Activated naive CD8-positive, alpha-beta T cell treated with anti-CD3 and anti-CD28 coated beads for 36 hours (primary cell): ENCODE measurements at places on chromosomes 3 and 15. TPM values are rescaled to one million over a fixed set of nuclear protein-coding genes. Genes with fewer than 3 reads are reported as not detected.

DNA sequence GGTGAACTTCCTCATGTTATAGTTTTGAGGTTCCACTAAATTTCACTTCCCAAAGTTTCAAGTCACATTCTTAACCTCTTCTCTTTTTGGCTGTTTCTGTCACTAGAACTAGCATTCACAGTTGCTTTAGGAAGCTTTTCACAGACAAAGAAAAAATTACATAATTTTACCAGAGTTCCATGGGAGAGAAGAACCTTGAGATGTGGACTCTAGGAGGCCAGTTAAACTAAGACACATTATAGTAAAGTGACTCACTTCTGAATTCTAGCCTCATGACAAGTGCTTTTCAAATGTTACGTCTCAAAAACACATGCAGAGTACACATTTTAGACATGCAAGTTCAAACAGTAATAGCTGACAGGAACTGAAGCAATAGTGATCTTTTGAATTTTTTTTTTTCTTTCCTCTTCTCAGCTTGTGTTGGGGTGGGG is 39.9 kb upstream of the LRTM1 start:
- no peak for DNase-seq

DNA sequence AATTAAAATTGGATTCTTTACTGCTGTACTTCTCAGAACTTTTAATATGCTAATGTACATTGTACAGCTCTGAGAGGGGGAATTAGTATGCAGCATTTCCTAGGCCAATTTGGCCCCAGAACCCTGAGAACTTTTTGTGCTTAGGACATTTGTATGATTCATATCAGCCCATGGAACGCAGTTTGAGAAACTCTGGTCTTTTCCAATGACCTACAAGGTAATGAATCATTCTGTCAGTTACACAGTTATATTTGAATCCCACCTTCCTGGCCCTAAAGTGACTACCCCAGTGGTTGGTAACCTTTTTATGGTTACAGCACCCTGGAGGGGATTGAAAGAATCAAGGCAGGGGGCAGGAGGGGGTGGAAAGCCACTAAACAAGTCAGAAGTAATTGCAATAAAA is 25.6 kb upstream of the KBTBD12 start:
- DNase-seq: no peak

DNA sequence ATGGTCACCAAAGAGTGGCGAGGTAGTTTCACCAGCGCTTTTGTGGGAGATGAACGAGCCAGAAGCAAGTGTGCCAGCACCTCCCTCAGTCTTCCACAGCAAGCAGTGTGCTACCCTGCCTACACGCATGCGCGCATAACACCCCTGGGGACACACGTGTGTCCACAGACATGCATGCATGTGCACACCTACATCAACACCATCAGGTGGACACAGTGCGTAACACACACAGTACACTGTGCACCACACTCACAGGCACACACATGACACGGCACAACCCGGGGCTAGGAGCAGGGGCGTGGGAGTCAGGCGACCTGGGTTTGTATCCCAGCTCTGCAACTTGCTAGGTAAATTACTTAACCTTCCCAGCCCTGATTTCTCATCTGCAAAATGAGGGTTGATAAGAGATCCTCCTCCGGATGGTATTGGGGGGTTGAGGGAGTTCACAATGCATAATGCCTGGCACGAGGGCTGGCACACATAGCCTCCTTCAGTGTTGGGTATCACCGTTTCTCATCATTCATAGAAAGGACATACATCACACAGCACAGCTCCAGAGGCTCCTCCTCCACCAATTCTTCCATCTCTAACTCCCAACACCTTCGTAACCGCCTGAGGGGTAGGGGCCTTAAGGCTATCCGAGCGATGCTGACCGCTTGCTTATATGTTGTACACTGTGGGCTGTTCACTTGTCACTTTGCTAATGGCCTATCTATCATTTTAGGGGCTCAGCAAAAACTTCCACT is 174.9 kb downstream of the SMAD6 start:
- DNase-seq: no peak

Gene CLDN1
- 0.10 TPM for total RNA-seq

- DNase-seq: no peak
Observed at GRCh38 chr15:50113992-50114780, 4.8 kb downstream of the ATP8B4 start.

DNA sequence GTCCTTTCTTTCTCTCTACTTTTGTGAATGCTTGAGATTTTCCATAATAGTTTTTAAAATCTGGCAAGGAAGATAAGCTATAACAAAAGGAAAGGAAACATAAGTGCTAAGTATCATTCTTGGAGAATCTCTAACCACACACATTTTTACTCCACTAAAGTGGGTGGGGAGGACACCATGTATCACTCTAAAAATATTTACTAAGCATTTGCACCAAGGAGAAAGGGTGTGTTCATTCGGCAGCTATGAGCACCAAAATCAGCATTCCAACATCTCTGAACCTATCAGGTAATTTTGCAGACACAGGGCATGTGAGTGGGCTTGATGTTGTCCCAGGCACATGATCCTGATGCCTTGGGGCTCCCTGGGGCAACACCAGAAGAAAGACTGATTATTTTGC is 5.5 kb downstream of the B4GALT4 start:
- no peak for DNase-seq

DNA sequence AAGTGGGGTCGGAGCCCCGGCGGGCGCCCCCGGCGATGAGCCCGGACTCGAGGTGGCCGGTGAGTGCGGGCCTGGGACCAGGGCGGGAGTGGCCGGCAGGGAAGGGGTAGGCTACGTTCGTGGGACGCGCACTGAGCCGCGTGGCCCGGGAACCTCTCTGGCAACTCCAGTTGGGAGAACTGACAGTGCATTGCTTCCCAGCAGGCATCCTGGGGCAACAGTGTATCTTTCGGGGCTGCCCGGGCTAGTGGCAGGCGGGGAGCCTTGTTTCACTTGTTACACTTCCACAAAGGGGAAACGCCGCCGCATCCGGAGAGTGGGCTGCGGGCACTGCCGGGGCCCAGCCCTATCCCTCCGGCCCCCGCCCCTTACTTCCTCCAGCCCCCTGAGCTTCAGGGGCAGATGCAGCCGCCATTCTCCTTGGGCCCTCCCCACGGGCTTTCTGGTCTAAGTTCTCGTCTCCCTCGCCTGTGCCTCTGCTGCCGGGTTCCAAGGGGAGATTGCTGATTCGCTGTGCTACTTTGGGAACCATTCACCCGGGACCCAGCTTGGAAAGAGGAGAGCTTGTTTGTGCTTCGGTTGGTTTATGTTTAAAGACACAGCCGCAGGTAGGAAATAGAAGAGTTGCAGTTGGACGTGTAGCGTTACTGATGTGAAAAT is 675 bp downstream of the BRPF1 start:
- peak; percentile 58 for DNase-seq

DNA sequence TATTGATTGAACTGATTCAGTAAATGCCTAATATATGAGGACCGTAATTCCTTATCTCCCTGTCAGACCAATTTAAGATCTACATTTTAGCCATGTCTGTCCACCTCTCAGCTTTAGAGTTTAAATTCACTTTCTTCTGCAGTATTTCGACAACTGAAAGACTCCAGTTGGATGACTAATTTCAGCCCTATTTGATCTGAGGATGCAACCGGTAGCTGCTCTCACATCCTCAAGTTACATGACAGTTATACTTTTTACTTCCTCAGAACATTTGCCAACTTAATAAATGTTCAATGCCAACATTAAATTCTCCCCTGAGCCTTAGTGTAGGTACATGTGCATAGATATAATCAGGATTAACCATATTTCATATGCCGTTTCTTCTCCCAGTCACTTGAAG is 2.5 kb upstream of the HHLA2 start:
- no peak for DNase-seq

DNA sequence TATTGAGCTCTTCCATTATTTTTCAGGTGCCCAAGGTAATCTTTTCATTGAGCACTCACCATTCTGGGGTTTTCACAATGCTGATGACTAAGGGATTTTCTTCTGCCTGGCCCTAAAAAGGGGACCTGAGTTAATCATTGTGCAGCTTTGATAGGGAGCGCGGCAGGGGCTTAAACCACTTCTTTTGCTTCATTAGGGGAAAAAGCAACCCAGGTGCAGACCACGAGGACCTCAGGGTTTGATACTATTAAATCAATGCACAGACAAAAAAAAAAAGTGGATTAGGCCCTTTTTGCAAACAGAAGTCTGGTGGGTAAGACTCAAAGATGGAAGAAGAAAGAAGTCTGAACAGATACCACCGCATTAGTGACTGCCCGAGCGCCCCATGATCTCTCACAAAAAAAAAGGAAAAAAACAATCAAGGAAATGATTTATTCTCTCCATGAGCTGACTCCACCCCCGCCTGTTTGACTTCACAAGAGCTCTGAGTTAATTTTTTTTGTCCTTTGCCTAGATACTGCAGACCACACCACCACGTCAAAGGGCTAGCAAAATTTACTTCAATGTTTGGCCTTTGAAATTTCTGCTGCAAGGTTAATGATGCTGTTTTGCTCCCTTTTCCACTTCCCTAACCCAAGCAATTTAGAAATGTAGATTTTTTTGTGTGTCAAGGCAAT is 78.0 kb upstream of the FEZF2 start:
- peak; percentile 3 for DNase-seq

- no peak for DNase-seq
Observed at GRCh38 chr15:52709187-52709981, 30.2 kb upstream of the ATOSA start.

GRCh38 chr15:63874616-63875015 is 40.9 kb upstream of the HERC1 start:
- no peak for DNase-seq

Gene BCL2A1
- 91.4 TPM for total RNA-seq

DNA sequence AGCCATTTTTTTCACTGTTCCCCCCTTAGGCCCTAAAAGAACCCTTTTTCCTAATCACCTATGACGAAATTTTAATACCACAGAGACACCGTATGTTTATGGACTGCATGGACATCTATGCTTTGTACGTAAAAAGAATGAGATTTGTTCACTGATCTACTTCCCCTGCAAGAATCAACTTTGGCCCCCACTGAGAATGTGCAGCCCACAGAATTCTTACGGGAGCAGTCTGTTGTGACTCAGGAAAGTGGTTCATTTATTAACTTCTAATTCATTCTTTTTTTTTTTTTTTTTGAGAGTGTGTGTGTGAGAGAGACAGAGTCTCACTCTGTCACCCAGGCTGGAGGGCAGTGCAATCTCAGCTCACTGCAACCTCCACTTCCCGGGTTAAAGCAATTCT is 17.6 kb downstream of the EIF4E3 start:
- DNase-seq: no peak

Gene ADCY5
- not detected for total RNA-seq

Gene MAPKBP1
- total RNA-seq: 14.2 TPM

DNA sequence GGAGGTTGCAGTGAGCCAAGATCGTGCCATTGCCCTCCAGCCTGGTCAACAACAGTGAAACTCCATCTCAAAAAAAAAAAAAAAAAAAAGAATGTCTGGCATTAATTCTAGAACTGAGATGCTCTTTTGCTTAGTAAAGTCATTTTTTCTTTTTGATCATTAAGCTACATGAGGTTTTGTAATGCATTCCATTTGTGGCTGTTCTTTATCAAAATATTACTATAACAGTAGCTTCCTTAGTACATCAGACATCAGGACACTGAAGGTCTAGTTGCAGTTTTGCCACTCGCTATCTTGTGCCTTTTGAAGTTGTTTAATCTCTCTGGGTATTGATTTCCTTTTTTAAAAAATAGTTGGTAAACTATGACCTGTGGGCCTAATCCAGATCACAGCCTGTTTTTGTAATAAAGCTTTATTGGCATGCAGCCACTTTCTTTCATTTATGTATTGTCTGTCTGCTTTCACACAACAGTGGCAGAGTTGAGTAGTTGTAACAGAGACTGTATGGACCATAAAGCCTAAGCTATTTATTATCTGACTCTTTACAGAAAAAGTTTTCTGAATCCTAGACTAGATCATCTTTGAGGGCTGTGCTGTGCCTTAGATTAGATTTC is 76.6 kb downstream of the SLC25A26 start:
- no peak for DNase-seq

GRCh38 chr3:174062923-174063322 is 665.4 kb downstream of the NLGN1 start:
- DNase-seq: no peak

GRCh38 chr15:25062551-25063430 is 108.0 kb downstream of the SNRPN start:
- no peak for DNase-seq

Gene KBTBD13
- total RNA-seq: not detected

DNA sequence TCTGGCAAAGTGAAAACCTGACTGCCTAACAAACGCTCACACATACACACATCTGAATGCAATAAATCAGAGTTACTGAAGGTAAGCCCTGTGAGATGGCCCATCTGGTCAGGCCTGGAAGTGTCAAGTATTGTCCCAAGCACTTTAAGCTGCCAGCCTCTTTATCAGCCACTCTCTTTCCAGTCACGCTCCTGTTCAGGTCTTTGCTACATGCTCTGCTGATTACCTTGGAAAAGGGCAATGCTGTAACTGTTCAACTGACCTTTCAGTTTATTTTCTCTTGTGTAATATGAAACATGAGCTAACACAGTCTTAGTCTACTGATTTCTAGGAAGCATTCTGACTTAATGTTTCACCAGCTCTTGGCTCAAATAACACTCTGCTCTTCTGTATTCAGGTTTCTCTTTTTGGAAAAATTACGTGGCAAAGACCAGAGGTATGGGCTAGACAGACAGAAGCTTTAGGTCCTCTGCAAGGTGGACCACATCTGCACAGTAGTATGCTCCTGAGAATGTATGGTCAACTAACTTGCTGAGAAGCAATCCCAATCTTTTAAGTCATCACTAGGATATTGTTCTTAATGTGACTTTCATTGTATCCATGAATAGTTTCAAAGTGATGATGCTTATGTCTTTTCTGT is 44.5 kb downstream of the GBE1 start:
- no peak for DNase-seq

GRCh38 chr3:25820366-25820765 is 30.5 kb downstream of the OXSM start:
- no peak for DNase-seq

- no peak for DNase-seq
Observed at GRCh38 chr3:150520408-150520807, 25.9 kb downstream of the SERP1 start.

GRCh38 chr3:76152028-76152427 is 366.7 kb upstream of the ZNF717 start:
- DNase-seq: no peak
